ENCODE measurements at places on chromosomes 5 and 9.

DNA sequence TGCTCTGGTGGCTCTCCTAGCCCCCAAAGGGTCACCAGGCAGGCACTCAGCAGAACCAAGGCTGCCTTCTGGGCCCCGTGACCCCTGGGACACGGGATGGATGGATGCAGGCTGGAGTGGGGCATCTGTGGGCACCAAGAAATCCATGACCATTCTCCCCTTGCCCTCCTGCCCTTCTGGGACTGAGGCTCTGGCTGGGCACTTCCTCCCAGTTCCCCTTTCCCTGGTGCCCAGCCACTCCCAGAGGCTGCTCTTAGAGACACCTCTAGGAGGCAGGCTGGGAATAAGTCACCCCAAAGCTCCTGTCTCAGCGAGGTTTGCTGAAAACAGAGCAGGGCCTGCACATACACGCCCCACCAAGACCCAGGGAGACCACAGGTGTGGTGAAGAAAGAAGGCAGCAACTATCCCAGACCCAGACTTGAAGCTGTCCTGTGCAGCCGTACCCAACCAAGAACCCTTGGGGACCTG lies 943 bp downstream of the STING1 start:
- no peak for DNase-seq
- H3K4me3 ChIP-seq, result peak overlapping the region; percentile 80
- H3K4me1 ChIP-seq, result peaks cover 34% of the 10 kb centered on the region

DNA sequence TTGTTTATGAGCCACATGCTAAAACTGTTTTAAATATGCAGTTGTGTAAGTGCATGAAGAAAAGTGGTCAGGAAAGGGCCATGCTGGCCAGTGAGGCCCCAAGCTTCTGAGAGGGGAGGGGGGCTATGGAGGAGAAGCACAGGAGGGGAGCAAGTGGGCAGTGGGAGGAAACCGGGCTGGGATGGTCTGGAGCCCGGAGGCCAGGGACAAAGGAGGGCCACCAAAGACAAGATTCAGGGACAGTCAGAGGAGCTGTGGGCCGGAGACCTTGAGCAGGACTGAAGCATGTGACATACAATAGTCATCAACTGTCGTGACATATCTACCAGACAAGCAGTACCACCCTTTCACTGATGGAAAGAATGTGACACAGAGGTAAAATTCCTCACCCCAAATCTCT lies 333.2 kb upstream of the IRX1 start:
- H3K4me1 ChIP-seq, result no peaks in the 10 kb centered on the region
- H3K27ac ChIP-seq, result no peak overlapping the region
- H3K4me3 ChIP-seq, result no peak overlapping the region
- no peaks in the 10 kb centered on the region for H3K36me3 ChIP-seq
- DNase-seq, result no peak

DNA sequence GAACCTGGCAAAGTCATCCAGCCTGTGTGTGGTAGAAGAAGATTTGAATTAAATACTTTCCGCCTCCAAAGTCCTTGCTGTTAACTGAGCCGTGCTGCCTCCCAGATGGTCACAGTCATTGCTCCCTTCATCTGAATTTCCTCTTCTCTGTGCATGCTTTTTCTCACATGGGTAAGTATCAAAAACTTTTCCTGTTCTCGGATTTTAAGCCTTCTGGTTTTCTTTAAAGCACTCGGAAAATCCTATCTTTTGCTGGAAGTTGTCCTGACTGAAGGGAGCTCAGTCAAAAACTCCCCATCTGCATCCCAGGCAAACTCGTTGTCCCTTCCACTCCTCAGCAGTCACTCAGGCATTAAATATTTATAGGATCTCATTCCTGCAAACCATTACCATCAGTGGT lies 290.0 kb upstream of the PIK3R1 start:
- no peak overlapping the region for H3K27ac ChIP-seq
- no peak for DNase-seq
- H3K4me1 ChIP-seq, result no peaks in the 10 kb centered on the region
- no peak overlapping the region for H3K4me3 ChIP-seq
- no peaks in the 10 kb centered on the region for H3K27me3 ChIP-seq

DNA sequence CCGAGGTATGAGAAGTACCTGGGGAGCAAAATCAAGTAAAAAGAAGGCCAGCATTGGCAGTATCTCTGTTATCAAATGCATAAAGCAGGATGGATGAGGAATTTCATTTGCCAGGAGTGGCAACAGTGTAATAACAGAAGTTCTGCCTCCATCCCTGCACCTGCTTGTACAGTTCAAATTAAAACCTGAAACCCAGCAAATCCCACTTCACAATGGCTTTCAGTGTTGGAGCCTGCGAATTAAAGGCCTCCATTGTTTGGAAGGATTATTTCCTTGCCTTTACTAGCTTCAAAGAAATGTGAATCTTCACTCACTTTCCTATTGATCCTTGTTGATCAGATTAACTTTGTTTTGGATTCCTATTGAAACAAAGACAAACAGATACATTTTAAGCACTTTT lies 31.5 kb upstream of the IRX1 start:
- H3K36me3 ChIP-seq, result no peaks in the 10 kb centered on the region
- no peak for DNase-seq
- H3K27me3 ChIP-seq, result peaks cover 5% of the 10 kb centered on the region
- H3K4me1 ChIP-seq, result no peaks in the 10 kb centered on the region
- no peak overlapping the region for H3K27ac ChIP-seq

DNA sequence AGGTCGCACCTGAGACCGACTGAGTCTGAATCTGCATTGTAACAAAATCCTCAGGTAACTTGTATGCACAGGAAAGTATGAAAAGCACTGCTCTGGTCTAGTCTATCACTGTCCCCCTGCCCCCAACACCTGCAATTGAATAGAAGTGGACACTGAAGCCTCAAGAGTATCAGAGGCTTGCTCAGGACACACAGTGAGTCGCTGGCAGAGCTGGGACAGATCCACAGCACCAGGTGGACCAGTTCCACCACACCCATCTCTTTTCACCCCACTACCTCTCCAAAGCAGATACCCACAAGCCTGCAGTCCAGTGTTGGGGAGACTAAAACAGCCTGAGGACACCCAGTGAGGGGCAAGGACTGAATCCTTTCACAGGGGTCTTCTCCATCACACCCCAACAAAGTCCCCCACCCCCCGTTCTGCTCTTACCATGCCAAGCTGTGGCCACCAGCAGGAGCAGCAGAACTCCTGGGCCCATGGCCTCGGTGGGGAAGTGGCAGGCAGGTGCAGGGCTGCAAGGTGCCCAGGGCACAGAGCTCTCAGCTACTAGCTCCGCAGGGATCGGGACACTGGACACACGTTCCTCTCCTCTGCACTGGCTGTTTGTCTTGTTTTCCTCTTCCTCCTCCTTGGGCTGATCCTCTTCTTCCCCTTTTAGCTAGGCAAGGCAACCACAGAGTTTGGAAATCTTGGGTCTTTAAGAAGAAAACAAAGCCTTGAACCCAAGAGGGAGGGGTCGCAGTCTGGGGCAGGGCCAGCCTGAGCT lies at the start of gene CSF1R:
TSS of gene CSF1R (minus strand) at position 605 of the 766 bp plus-strand sequence. CDS start at position 478, 127 bp downstream.
- no peak for DNase-seq
- peaks cover 28% of the 10 kb centered on the region for H3K27me3 ChIP-seq
- H3K27ac ChIP-seq, result no peak within 1 kb of the TSS
- H3K4me1 ChIP-seq, result peaks cover 11% of the 10 kb centered on the region

- H3K4me1 ChIP-seq, result peaks cover 19% of the 10 kb centered on the region
- H3K27me3 ChIP-seq, result no peaks in the 10 kb centered on the region
- H3K36me3 ChIP-seq, result peaks cover 9% of the 10 kb centered on the region
- H3K27ac ChIP-seq, result no peak overlapping the region
- no peak for DNase-seq
These were observed 125.8 kb upstream of the SLC12A2 start for GRCh38 chr5:127957701-127958239.

- no peaks in the 10 kb centered on the region for H3K27me3 ChIP-seq
- no peaks in the 10 kb centered on the region for H3K36me3 ChIP-seq
- no peak overlapping the region for H3K4me3 ChIP-seq
- peaks cover 25% of the 10 kb centered on the region for H3K4me1 ChIP-seq
- no peak for DNase-seq
These were observed 158.0 kb downstream of the DEPDC1B start for GRCh38 chr5:60541980-60542379.

GRCh38 chr9:35798658-35799374 lies 7.4 kb downstream of the NPR2 start:
- H3K4me1 ChIP-seq, result peaks cover 20% of the 10 kb centered on the region
- DNase-seq, result peak; percentile 59
- H3K4me3 ChIP-seq, result no peak overlapping the region
- H3K36me3 ChIP-seq, result peaks cover 4% of the 10 kb centered on the region

GRCh38 chr5:5275211-5275610 lies 135.1 kb downstream of the ADAMTS16 start:
- H3K4me3 ChIP-seq, result no peak overlapping the region
- H3K4me1 ChIP-seq, result no peaks in the 10 kb centered on the region
- H3K27ac ChIP-seq, result no peak overlapping the region
- DNase-seq, result no peak
- no peaks in the 10 kb centered on the region for H3K36me3 ChIP-seq

GRCh38 chr5:84292000-84292642 lies 92.6 kb downstream of the EDIL3 start:
- H3K4me1 ChIP-seq, result no peaks in the 10 kb centered on the region
- no peak overlapping the region for H3K4me3 ChIP-seq
- H3K27ac ChIP-seq, result no peak overlapping the region
- no peaks in the 10 kb centered on the region for H3K27me3 ChIP-seq
- no peaks in the 10 kb centered on the region for H3K36me3 ChIP-seq

GRCh38 chr5:56356121-56356835 lies 123.1 kb upstream of the ANKRD55 start:
- H3K27me3 ChIP-seq, result peaks cover 2% of the 10 kb centered on the region
- DNase-seq, result no peak
- peaks cover 19% of the 10 kb centered on the region for H3K4me1 ChIP-seq
- no peak overlapping the region for H3K27ac ChIP-seq
- H3K4me3 ChIP-seq, result no peak overlapping the region
- no peaks in the 10 kb centered on the region for H3K36me3 ChIP-seq

- DNase-seq, result no peak
- H3K36me3 ChIP-seq, result peaks cover 4% of the 10 kb centered on the region
- H3K27ac ChIP-seq, result no peak overlapping the region
- H3K27me3 ChIP-seq, result no peaks in the 10 kb centered on the region
- no peak overlapping the region for H3K4me3 ChIP-seq
These were observed 114.4 kb downstream of the PBX3 start for GRCh38 chr9:125861405-125862058.
